ENCODE measurements at places on chromosomes 5 and 9. TPM values are rescaled to one million over a fixed set of nuclear protein-coding genes. Genes with fewer than 3 reads are reported as not detected.

The PCDHB15 gene
- total RNA-seq, result 4.0 TPM

The CD180 gene
- total RNA-seq, result 0.32 TPM

The SPINK4 gene
- total RNA-seq, result not detected

The SMIM15 gene
- total RNA-seq, result 24.4 TPM

The SLC34A1 gene
- total RNA-seq, result not detected

The NRG2 gene
- total RNA-seq, result 2.5 TPM

The CACFD1 gene
- 8.7 TPM for total RNA-seq

The OR1Q1 gene
- total RNA-seq, result not detected

The ZNF484 gene
- total RNA-seq, result 6.7 TPM

The SLCO6A1 gene
- total RNA-seq, result not detected

The NR2F1-AS1 gene
- total RNA-seq, result 4.5 TPM

The TRMT10B gene
- 4.3 TPM for total RNA-seq

DNA sequence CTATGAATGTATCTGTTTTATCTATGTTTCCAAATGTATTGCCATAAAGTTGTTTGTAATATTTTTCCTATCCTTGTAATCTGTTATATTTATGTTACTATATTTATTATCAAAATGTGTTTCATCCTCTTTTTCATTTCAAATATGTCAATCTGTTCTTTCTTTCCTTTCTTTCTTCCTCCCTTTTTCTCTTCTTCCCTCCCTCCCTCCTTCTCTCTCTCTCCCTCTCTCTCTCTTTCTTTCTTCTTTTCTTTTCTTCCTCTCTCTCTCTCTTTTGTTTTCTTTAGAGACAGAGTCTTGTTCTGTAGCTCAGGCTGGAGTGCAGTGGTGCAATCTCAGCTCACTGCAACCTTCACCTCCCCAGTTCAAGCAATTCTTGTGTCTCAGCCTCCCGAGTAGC is 91.3 kb downstream of the GTF3C4 start:
- no peak for DNase-seq

GRCh38 chr9:115395511-115396021 is 277.6 kb upstream of the TNC start:
- no peak for DNase-seq

DNA sequence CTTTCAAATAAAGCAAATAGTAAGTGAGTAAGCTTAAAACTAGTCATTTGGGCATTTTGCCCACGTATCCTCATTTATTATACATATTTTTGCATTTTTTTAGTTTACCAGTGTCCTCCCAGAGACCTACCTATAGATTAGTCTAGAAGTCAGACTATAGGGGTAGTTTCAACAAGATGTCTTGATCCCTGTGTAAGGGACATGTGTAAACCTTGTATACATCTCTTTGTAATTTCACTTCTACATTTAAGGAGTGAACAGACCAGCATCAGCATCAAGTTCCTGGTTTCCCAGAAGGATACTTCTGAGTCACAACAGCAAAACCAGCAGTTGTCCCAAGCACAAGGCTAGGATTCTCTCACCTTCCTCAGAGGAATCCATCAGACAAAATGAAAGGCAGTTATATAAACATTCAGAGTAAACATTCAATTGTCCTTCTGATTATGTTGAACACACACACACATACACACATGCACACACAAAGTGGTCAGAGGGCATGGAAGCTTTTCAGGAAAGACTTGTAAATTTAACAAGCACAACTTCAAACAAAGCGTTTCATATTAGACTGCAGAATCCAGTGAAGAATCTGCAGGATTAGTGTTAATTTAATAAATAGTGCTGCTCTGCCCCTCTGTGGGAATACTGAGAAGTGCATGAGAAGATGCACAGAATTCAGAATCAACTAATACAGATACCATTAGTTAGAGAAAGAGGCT is 55.4 kb downstream of the HINT1 start:
- DNase-seq, result no peak

- DNase-seq, result no peak
Observed at GRCh38 chr5:79173626-79174025, 62.0 kb downstream of the BHMT start.

GRCh38 chr5:143338658-143339366 is 64.7 kb downstream of the NR3C1 start:
- no peak for DNase-seq

DNA sequence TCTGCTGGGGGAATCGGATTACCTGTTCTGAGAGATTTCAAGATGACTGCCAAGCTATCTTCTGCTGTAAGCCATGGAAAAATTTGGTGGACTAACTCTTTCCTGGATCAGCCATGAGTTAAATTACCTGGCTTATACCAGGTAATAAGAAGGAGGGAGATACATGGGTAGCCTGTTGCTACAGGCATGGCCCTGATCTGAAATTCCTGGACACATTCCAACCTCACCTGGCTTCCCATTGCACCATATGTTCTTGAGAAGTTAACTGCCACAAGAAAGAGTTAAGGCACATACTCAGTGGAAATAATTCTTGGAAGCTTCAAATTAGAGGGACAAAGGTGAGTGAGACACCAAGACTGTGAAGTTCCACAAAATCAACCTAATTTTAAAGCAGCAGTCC is 371.3 kb downstream of the ACTL7B start:
- DNase-seq, result no peak

- no peak for DNase-seq
Observed at GRCh38 chr9:137919095-137919465, 41.5 kb downstream of the CACNA1B start.

GRCh38 chr5:149134778-149135500 is 6.4 kb upstream of the ABLIM3 start:
- DNase-seq, result no peak

GRCh38 chr5:75274486-75274885 is 37.8 kb upstream of the ANKRD31 start:
- DNase-seq, result no peak

DNA sequence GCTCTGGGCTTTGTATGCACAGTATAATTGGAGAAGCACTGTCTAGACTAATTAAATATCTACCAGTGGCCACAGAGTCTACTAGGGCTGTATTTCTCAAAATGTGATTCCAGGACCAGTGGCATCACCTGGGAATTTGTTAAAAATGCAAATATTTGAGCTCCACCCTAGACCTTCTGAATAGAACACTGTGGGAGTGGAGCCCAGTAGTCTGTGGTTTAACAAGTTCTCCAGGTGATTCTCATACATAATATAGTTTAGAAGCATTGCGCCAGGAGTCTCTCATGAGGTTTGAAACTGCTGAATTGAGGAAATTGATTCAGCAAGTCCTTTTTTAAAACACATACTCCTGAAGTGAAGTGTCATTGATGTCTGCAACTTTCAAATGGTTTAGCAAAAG is 74.7 kb downstream of the FCHO2 start:
- DNase-seq, result no peak

DNA sequence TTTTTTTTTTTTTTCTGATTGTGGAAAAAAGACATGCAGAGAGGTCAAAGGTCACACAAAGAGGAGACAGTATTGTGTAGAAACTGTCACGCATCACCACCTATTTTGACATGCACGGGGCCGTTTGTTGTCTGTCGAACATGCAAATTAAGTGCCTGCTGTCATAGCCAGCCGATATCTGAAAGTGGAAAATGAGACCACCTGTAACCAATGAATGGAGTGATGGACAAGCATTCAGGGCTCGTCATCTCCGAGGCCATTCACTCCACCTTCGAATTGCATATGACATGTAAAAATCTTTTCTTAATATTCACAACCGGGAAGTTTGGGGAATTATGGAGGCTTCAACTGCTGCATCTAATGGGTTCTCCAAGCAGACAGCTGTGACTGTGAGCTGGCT is 512.2 kb upstream of the ADAMTS16 start:
- no peak for DNase-seq

DNA sequence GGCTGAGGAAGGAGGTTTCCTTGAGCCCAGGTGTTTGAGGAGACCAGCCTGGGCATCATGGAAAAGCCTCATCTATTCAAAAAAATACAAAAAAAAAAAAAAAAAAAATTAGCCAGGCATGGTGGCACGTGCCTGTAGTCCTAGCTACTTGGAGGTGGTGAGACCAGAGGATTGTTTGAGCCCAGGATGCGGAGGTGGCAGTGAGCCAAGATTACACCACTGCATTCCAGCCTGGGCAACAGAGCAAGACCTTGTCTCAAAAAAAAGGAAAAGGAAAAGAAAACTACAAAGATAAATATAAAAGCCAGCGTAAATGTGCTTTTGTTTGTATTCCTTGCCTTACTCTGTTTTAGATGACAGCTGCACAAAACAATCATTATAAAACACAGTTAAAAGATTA is 2249.2 kb upstream of the C9orf72 start:
- no peak for DNase-seq

- no peak for DNase-seq
Observed at GRCh38 chr9:33614001-33614687, 90.1 kb downstream of the ANKRD18B start.

DNA sequence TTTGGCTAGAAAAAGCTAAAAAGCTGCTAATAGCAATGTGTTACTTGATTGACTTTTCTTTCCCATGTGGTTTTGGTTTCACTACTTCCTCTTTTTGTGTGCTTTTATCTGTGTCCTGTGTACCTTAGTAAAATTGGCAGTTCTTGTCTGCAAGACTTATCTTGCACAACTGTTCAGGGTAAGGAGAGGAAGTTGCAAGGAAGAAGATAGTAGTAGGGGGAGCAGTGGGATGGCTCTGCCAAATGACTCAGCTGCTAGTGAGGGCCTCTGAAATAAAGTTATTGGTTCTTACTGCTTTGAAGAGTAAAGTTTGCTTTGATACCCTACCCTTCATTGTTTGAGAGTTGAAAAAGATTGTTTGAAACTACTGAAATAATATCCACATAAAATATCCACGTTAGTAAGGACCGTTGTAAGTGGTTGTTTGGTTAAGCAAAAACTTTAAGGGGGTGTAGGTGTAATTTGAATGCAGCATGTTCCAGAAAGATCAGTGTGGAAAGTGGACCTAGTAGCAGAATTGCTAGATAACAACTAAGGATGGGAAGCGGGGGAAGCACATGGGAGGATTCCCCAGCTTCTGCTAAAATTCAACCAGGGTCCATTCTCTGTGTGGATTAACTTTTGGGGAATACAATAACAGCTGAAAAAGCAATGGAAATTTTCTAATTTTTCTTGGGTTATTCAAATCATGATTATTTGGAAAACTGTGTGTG is 123.5 kb downstream of the SCAMP1 start:
- no peak for DNase-seq

GRCh38 chr5:168531987-168532864 is 3.1 kb downstream of the FBLL1 start:
- no peak for DNase-seq

DNA sequence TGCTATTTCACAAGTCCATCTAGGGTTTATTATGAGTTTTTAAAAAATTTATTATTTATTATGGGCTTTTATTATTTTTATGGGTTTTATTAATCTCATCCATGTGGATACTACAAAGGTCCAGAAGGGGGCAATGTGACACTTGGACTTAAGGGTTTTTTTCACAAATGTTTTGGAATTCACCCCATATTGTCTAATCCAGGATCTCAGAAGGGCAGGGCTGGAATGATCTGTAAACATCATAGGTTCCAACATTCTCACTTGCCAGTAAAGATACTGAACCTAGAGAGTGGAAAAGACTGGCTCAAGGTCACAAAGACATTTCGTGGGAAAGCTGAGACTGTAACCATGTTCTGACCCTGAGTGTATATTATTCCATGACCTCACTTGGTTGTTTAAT is 35.6 kb downstream of the NIM1K start:
- DNase-seq, result no peak

- DNase-seq, result no peak
Observed at GRCh38 chr9:35558185-35558584, 46.9 kb upstream of the TESK1 start.

DNA sequence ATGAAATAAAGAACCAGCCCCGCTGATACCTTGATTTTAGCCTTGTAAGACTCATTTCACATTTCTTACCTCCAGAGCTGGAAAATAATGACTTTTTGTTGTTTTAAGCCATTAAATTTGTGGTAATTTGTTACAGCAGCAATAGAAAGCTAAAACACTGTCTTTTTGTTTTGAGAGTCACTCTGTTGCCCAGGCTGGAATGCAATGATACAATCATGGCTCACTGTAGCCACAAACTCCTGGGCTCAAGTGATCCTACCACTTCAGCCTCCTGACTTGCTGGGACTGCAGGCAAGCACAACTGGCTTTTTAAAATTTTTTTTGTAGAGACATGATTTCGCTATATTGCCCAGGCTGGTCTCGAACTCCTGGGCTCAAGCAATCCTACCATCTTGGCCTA is 34.7 kb upstream of the MYO10 start:
- DNase-seq, result no peak

DNA sequence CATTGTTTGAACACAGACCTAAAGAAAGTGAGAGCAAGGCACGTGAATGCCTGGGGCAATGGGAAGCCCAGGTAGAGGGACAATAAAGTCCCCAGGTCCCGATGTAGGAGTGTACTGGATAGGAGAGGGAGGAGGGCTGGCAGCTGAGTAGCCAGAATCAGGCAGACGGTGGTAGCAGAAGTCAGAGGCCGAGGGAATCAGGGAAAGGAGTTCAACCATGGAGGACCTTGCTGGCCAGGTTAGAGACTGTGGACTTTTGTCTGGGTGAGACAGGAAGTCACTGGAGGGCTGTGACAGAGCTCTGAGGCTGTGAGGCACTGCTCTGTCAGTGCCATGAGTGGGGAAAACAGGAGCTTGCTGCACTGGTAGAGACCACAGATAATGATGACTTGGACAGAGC is 248.2 kb downstream of the EFNA5 start:
- DNase-seq, result no peak

DNA sequence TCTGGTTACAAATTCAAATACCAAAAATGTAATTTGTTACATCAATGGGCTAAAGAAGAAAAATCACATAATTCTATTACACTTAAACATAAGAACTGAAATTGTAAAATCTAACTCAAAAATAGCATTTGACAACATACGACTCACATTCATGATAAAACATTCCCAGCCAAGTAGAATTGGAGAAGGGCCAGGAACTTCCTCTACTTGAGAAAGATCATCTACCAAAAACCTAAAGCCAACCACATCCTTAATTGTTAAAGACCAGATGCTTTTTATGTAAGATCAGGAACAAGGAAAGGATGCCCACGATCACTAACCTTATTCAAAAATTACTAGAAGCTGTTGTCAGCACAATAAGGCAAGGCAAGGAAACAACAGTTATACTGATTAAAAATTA is 1819.8 kb upstream of the C9orf72 start:
- DNase-seq, result no peak
